ENCODE measurements at places on chromosomes 6 and 20. TPM values are rescaled to one million over a fixed set of nuclear protein-coding genes. Genes with fewer than 3 reads are reported as not detected.

Gene COL11A2
- total RNA-seq = 1.4 TPM

Gene BMP7
- total RNA-seq = not detected

DNA sequence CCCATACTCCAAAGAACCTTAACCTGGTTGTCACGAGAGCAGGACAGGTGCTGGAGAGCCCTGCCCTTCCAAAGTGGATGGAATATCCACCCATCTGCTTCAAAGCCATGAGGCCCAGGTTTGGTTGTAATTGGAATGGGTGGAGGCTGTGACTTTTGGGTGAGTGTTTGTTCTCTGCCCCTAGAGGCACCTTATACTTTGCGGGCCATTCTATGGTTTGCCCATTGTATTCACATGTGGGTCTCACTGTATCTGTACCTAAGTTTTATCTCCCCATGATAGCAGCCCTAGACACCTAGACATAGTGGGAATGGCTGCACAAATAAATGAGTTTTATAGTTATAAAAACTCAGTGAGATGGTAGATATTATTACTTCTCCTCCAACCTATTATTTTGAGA, 67.1 kb upstream of the NAA20 start:
- DNase-seq = no peak
- H3K36me3 ChIP-seq = no peaks in the 10 kb centered on the region
- H3K4me1 ChIP-seq = peaks cover 6% of the 10 kb centered on the region
- H3K27ac ChIP-seq = no peak overlapping the region

Gene CALHM5
- not detected for total RNA-seq

Gene ROS1
- not detected for total RNA-seq

GRCh38 chr6:151191527-151191926, 48.2 kb upstream of the AKAP12 start:
- H3K4me3 ChIP-seq = no peak overlapping the region
- no peak overlapping the region for H3K27ac ChIP-seq
- no peak for DNase-seq
- H3K36me3 ChIP-seq = no peaks in the 10 kb centered on the region
- peaks cover 5% of the 10 kb centered on the region for H3K27me3 ChIP-seq
- H3K4me1 ChIP-seq = no peaks in the 10 kb centered on the region

DNA sequence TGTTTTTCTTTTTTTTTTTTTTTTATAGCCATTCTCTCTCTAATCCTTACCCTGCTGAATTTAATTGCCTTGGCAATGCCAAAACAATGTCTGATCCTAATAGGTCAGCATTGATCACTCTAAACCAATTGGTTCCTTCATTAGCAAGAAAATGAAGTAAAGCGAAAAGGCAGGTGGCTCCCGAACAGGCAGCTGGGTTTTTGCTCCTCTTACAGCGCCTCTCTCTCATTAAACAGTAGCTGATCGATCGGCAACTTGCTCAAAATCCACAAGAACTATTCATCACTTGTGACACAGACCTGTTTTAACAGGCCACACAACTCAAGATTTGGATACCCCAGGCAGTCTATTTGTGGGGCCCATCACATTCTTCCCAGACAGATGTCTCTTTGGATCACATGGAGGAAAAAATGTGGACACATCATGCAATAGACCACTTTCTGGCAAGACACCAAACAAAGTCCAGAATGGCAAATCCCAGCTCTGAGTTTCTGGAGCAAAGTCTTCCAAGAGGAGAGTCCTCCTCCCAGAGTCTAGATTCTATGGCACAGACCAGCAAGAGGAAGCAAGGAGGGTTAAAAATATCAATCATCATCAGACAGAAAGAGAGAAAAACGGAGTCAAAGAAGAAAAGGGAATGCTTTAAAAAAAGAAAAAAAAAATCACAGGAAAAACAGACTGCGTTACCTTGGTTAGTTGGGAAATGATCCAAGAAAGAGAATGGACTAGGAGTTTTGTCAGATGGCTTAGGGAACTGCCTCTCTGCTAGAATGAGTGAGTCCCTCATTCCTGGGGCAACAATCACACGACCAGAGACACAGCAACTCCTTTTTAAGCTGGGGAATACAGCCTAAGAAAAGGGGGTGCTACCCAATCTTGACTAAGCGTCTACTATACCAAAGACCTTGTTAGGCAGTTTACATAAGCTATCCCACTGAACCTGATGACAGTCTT, 247.8 kb downstream of the BTBD9 start:
- no peaks in the 10 kb centered on the region for H3K4me1 ChIP-seq
- DNase-seq = no peak
- H3K27ac ChIP-seq = no peak overlapping the region
- H3K27me3 ChIP-seq = no peaks in the 10 kb centered on the region

DNA sequence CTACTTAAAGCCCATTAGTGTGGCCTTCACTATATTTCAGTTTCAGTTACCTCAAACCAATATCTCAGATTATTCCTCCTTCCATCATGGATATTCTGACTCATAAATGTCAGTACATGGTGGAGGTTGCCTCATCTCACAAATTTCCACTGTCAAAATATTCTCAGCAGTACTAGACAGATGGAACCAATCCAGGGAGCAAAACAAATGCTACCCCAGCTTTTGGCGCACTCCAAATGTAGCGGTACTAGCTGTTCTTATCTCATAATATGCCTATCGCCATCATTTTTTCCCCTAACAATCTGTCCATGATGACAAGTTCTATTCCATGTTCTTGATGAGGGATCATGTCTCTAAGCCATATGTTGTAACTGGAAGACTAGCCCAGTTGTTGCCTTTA, 1026.1 kb downstream of the KIF16B start:
- no peaks in the 10 kb centered on the region for H3K36me3 ChIP-seq
- H3K27me3 ChIP-seq = no peaks in the 10 kb centered on the region
- no peak for DNase-seq
- H3K27ac ChIP-seq = no peak overlapping the region

GRCh38 chr6:168216751-168217191, 102.8 kb downstream of the DACT2 start:
- no peak overlapping the region for H3K4me3 ChIP-seq
- H3K27me3 ChIP-seq = no peaks in the 10 kb centered on the region
- H3K36me3 ChIP-seq = no peaks in the 10 kb centered on the region
- H3K27ac ChIP-seq = no peak overlapping the region

Gene MCHR2
- not detected for total RNA-seq

DNA sequence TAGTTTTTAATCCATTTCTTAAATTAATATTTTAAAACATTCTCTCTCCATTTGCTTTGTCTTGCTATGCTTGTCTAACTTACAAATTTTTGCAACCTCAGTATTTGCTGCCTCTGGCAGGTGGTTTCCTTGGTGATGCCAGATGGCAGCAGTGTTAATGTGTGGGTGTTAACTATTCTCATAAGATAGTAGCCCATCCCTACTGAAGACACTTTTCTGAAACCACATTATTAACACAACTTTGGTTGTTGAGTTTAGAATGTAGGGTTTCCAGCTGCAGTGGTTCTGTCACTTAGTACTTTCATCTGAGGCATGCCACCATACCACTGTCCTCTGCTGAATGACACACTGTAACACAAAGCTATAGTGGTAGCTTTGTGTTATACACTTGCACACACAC, 75.1 kb downstream of the MYO6 start:
- no peak overlapping the region for H3K27ac ChIP-seq
- H3K27me3 ChIP-seq = peaks cover 3% of the 10 kb centered on the region
- no peaks in the 10 kb centered on the region for H3K36me3 ChIP-seq
- H3K4me3 ChIP-seq = no peak overlapping the region

DNA sequence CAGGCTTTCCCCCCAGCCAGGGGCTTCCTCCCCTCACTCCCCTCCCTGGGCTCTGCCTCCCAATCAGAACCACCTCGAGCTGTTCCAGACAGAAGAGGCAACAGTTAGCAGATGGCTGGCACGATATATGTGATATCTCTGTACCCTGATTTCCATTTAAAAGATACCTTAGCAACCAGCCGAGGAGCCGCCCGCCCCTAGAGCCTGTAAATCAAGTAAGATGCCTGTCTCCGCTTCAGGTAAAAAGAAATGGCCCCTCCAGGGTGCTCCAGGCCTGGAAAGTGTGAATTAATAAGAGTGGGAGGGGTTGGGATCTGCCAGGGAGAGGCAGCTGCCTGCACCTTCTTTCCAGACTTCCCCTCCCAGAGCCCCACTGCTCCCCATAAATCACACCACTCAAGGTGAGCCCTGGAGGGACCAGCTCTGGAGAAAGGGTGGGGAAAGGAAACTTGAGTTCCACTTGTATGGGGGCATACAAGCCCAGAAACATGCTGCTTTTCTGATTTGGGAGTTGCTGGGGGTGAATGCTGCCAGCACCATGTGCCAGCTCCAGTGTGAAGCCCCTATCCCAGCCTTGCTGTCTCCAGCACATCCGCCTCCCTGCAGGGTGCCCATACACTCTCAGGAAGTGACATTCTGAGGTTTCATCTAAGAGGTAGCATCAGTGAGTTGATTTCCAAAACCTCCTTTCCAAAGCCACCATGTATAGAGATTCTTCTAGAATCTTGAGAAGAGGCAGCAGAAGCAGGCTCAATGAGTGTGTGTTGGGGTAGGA, 148.0 kb downstream of the LRFN2 start:
- no peak overlapping the region for H3K27ac ChIP-seq
- DNase-seq = no peak
- H3K4me1 ChIP-seq = peaks cover 22% of the 10 kb centered on the region
- no peak overlapping the region for H3K4me3 ChIP-seq

DNA sequence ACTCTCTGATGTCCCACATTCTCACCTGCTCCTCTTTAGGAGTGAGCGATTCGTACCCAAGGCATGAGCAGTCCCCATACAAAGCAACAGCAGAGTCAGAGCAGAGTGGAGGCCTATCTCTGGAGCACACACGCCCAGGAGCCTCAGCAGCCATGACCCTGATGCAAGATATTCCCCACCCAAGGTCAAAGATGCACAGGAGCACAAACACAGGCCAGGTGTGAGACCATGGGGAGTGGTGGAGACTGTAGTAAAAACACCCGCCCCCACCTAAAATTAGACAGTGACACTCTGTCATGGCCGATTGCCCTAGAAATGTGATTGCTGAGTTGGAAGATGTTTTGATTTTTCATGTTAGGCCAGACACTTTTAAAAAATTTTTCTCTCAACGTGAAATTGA, 21.4 kb downstream of the RRBP1 start:
- no peak overlapping the region for H3K4me3 ChIP-seq
- peaks cover 38% of the 10 kb centered on the region for H3K36me3 ChIP-seq
- no peak overlapping the region for H3K27ac ChIP-seq

DNA sequence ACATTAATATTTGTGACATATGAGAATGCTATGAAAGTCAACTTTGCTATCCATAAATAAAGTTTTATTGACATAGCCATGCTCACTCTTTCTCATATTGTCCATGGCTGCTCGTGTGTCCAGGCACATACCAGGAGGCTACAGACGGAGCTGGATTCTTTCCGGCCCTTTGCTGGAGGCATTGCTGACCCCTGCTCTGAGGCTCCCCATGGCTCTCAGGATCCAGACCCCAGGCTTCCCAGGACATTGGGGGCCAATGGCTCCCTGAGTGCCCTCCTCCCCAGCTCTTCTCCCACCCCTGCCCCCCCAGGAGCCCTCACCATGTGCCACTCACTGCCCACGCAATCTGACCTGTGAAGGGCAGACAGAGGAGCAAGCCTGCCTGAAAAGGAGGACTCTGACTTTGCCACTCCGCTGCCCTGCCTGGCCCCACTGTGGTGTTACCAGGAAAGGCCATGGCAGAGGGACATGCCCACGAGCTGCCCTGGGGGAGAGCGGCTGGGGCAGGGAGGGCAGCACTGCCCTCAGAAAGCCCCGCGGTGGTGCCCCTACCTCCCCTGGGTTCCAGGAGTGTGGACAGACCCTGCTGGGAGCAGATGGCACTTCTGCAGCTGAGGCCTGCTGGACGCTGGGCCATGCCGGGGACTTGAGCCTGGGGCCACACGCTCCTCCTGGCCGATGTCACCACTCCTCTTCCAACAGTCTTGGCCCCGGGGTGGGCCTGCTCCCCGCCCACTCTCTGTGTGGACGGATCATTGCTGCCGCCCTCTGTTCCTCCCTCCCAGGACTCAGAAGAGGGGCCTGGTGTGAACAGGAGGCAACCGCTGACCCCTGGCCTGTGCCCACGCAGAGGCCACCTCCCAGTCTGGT, 97.8 kb upstream of the BHLHE23 start:
- H3K36me3 ChIP-seq = no peaks in the 10 kb centered on the region
- peaks cover 8% of the 10 kb centered on the region for H3K4me1 ChIP-seq
- no peak for DNase-seq
- H3K4me3 ChIP-seq = no peak overlapping the region

DNA sequence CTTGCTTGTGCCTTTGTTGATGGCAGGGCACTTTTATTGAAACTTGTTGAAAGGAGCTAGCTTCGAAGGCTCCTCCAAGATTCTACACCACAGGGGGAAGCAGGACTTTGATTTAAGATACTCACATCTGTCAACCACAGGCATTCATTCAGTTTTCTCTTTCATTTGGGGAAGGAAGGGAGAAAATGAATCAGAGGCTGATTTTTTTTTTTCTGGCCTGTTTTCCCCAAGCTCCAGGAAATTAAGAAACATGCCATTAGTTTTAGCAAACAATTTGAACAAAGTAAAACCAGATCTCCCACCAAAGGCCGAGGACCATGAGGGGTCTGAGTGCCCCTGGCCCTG, 8.7 kb upstream of the APCDD1L start:
- DNase-seq = no peak
- H3K4me1 ChIP-seq = no peaks in the 10 kb centered on the region
- no peak overlapping the region for H3K4me3 ChIP-seq
- H3K36me3 ChIP-seq = no peaks in the 10 kb centered on the region

DNA sequence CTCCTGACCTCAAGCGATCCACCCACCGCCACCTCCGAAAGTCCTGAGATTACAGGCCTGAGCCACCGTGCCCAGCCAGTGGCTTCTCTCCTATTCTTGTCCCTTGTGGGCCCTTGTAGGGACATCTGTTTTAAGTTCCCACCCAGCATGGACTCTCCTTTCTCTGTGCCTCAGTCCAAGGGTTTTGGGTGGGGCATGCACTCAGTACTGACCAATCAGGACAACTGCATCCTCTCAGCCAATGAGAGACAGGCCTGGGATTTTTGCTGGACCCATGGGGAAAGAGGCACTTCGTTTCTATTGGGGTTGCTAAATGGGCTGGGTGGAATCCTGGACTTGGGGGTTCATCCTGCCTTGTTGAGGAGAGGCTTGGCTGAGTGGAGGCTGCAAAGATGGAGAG, 34.4 kb downstream of the SNAI1 start:
- no peak for DNase-seq
- no peak overlapping the region for H3K27ac ChIP-seq
- peaks cover 11% of the 10 kb centered on the region for H3K4me1 ChIP-seq
- no peak overlapping the region for H3K4me3 ChIP-seq

- no peaks in the 10 kb centered on the region for H3K27me3 ChIP-seq
- no peak for DNase-seq
- no peak overlapping the region for H3K27ac ChIP-seq
- no peaks in the 10 kb centered on the region for H3K36me3 ChIP-seq
Measured at GRCh38 chr6:77740380-77740779, 87.5 kb downstream of the MEI4 start.

DNA sequence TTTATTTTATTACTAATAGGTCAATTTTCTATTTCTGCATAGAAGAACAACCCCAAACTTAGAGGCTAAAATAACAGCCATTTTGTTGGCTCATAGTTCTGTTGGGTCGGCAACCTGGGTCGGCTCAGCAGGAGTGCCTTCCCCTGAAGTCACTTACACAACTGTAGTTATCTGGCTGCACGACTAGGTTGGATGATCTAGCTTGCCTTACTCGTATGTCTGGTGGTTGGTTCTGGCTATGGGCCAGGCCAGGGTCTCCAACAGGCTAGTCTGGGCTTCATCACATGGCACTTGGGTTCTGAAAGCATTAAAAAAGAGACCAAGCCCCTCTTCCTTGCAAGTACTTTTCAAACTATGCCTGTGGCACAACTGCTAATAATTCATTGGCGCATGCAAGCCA, 53.5 kb downstream of the STXBP5 start:
- H3K36me3 ChIP-seq = peaks cover 10% of the 10 kb centered on the region
- H3K27me3 ChIP-seq = no peaks in the 10 kb centered on the region
- H3K4me1 ChIP-seq = no peaks in the 10 kb centered on the region
- H3K4me3 ChIP-seq = no peak overlapping the region
- H3K27ac ChIP-seq = no peak overlapping the region
- no peak for DNase-seq

Gene PEX7
- total RNA-seq = 3.4 TPM

All from activated CD4-positive, alpha-beta T cell treated with anti-CD3 and anti-CD28 coated beads, Interleukin-2, amount 10 ng/mL, durations not matched to agents 7 days and 5 days (primary cell).